ENCODE measurements at places on chromosomes 6 and 20.

DNA sequence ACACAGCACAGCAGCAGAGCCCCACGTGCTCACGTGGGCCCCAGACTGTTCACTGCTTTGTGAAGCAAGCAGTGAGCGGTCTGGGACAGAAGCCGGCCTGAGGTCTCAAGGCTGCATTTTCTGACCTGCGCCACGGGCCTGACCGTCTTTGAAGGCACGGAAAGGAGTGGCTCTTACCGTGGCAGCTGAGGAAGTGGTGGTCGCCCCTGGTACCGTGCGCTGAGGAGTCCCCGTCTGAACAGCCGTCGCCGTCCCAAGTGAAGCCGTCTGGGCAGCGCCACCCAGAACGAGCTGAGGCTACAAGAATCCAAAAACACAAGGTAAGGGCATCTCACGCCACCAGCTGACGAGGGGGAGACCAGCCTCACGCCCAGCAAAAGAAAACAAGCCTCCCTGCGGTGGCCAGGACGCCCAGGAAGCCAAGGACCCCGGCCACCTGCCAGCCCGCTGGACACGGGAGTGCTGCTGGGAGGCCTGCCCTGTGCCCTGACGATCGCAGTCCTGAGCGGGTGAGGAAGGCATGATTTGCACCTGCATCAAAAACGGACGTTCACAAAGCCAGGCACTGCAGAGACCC lies 55.7 kb downstream of the TAF4 start:
- DNase-seq, result no peak

DNA sequence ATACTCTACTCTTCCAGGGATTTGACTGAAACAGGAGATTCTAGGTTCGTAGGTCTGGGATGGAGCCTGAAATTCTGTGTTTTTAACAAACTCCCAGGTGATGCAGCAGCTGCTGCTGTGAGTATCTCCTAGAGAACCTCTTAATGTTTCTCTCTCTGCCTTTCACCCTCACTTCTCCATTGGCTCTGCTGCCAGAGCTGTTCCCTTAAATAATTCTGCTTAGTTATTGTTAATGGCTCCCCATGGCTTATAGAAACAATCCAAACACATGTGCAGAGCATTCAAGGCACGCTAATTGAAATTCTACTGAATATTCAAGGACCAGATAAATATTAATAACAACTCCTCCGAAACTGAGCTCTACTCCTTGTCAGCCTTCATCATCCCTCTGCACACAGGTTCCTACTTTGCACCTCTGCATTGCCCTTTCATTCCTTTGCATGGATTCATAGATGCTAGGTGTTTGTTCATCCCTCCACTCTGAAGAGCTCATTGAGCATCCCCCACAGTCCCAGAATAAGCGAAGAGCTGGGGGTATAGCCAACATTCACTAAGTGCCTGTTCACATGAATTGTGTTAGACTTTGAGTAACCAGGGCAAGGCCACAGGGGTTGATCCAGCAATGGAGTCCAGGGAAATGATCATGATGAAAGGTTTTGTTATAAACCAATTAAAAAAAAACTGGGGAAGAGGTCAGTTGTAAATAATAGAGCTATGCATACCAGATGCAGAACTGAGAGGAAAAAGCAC lies 488.4 kb upstream of the JAG1 start:
- no peak for DNase-seq

GRCh38 chr6:82711105-82711827 lies 347.6 kb downstream of the TPBG start:
- no peak for DNase-seq

DNA sequence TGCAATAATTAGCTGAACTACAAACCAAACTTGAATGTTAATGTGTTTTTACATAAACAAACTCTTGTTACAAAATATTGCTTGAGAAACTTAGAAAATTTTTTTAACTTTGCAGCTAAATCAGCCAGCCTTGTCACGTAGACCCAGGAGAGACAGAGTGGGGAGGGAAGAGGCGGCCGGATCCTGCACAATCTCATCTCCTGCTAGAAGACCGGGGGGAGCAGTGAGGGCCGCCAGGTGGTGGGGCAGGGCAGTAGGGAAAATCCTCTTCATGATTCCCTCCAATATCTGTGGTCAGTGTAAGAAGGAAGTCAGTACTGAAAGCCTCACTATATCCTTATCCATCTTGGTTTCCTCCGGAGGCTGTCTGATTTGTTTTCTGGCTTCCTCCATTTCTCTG lies 193.3 kb downstream of the PACRG start:
- no peak for DNase-seq

DNA sequence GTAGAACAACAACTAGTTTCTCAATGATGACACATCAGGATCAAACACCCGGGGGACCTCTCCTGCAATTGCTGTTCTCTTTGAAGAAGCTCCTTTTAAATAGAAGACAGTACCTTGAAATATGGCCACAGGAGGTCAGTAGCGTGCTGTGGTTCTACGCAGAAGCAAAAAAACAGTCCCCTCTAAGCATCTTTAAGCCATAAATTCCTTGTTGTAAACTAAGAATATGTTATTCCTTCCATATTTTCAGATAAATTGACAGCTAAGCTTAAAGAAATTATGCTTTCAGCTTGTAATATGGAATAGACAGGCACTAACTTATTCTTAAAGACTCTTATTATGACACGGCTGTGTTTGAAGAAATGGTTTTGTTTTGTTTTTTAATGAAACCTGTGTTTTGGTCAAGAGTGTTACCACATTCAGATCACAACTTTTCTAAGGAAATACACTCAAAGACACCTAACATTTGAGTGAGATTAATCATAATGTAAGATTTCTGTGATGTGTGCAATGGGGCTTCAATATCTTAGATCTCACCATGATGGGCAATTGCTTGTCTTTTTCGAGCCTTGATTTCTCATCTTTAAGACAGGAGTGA lies 49.7 kb upstream of the IL20RA start:
- peak; percentile 37 for DNase-seq

Data from activated T-cell treated with anti-CD3 and anti-CD28 coated beads, Interleukin-2, amount 50 U/mL, for 4 hours (primary cell).